T-cell (primary cell): ENCODE measurements at places on chromosomes 7 and 10.

GRCh38 chr7:33773053-33773452, 132.3 kb upstream of the BMPER start:
- no peak overlapping the region for H3K4me3 ChIP-seq
- no peak for DNase-seq
- H3K27ac ChIP-seq: no peak overlapping the region
- H3K4me1 ChIP-seq: no peaks in the 10 kb centered on the region
- H3K36me3 ChIP-seq: no peaks in the 10 kb centered on the region

GRCh38 chr7:64876792-64877713, 26.0 kb upstream of the ZNF273 start:
- peak; percentile 56 for DNase-seq
- no peaks in the 10 kb centered on the region for H3K36me3 ChIP-seq
- H3K27me3 ChIP-seq: no peaks in the 10 kb centered on the region
- peaks cover 14% of the 10 kb centered on the region for H3K4me1 ChIP-seq
- H3K27ac ChIP-seq: no peak overlapping the region

- H3K27me3 ChIP-seq: peaks cover 2% of the 10 kb centered on the region
- H3K4me1 ChIP-seq: peaks cover 3% of the 10 kb centered on the region
- H3K27ac ChIP-seq: no peak overlapping the region
- no peak for DNase-seq
- no peaks in the 10 kb centered on the region for H3K36me3 ChIP-seq
- no peak overlapping the region for H3K4me3 ChIP-seq
Observed at GRCh38 chr7:7109934-7110333, 72.4 kb upstream of the C1GALT1 start.

DNA sequence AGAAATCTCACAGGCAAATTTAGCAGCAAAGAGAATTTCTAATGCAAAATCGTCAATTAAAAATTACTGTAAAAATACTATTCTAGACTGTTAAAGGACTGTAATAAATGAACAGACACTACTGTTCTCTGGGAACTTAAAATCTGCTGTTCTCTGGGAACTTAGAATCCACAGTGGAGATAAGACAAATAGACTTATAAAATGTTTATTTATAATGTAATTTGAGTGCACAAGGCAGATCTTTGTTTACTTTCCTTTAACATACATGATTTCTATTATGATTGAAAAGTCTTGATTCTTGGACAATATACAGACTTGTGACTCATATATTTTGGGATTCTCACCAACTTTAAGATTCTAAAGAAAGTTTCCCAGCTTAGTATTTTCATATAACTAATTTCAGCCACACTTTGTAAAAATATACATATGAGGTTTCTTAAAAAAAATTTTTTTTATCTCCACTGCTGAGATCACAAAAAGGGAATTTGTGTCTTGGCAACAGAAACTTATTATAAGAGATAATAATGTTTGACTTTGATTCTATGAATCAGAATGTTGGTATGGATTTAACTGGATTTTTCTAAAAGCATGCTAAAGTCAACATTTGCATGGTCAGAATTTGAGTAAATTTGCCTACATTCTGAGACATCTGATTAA, 166.3 kb upstream of the RHOBTB1 start:
- H3K27me3 ChIP-seq: no peaks in the 10 kb centered on the region
- no peak overlapping the region for H3K4me3 ChIP-seq
- no peak for DNase-seq
- no peaks in the 10 kb centered on the region for H3K4me1 ChIP-seq
- no peaks in the 10 kb centered on the region for H3K36me3 ChIP-seq
- no peak overlapping the region for H3K27ac ChIP-seq

DNA sequence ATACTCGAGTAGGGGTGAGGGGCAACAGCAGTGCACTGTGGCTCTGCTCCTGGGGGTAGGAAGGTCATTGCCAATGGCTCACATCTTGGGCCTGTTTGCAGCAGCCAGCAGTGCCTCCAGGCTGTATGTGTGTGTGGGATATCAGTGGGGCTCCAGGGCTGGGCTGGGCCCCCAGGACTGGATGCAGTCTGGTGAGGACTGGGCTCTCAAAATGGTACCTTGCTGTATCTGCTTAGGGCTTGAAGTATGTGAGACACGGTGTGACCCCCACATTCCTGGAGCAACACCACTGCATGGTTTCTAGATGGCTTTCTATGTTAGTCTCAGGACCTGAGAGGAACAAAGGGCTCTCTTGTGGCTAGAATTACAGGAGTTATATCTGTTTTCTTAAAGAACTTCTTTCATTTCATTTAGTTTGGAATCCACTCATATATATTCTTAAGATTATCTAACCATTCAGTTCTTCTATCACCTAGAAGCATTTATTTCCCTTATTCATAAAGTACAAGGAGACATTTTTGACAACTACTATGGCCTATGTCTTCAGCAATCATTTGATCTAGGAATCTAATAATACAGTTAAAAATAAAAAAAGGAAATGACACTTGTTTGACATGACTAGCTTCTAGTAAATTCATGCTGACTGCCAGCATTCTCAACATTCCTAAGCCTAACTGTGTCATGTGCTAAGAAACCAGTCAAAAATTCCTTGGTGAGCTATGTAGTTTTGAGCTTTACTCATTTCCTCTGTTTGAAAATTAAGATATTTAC, 443.2 kb upstream of the SEMA3A start:
- DNase-seq: no peak
- H3K36me3 ChIP-seq: no peaks in the 10 kb centered on the region
- H3K4me1 ChIP-seq: no peaks in the 10 kb centered on the region

GRCh38 chr7:74269757-74270277, 15.6 kb upstream of the RFC2 start:
- peak; percentile 31 for DNase-seq
- no peak overlapping the region for H3K27ac ChIP-seq
- no peaks in the 10 kb centered on the region for H3K27me3 ChIP-seq
- peak overlapping the region; percentile 58 for H3K4me3 ChIP-seq
- no peaks in the 10 kb centered on the region for H3K36me3 ChIP-seq
- no peaks in the 10 kb centered on the region for H3K4me1 ChIP-seq

- no peaks in the 10 kb centered on the region for H3K36me3 ChIP-seq
- H3K4me3 ChIP-seq: no peak overlapping the region
- DNase-seq: no peak
- H3K27me3 ChIP-seq: no peaks in the 10 kb centered on the region
- H3K27ac ChIP-seq: peak overlapping the region; percentile 32
Observed at GRCh38 chr10:127990846-127991542, 84.1 kb downstream of the PTPRE start.

DNA sequence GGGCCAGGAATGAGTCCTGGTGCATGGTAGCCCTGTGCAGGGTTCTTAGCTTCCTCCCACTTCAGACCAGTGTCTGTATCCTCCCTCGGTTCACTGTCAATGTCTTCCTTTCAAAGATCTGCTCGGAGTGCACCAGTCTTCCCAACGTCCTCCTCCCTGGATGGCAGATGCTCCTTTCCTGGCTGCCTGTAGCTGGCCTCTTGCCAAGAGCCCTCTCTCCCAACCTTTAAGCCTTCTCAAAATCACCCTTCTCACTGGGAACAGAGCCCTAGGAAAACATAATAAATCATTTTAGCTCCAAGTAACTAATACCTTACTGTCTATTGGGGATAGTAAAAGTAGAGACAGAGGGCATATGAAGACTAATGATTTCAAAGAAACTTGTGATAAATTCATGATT, 490.6 kb downstream of the CCSER2 start:
- DNase-seq: no peak
- no peak overlapping the region for H3K4me3 ChIP-seq
- no peak overlapping the region for H3K27ac ChIP-seq
- no peaks in the 10 kb centered on the region for H3K27me3 ChIP-seq

GRCh38 chr10:121792198-121792597, 135.6 kb downstream of the ATE1 start:
- no peaks in the 10 kb centered on the region for H3K27me3 ChIP-seq
- no peak for DNase-seq
- no peak overlapping the region for H3K27ac ChIP-seq
- no peak overlapping the region for H3K4me3 ChIP-seq

- peak overlapping the region; percentile 91 for H3K4me3 ChIP-seq
- no peaks in the 10 kb centered on the region for H3K27me3 ChIP-seq
- peaks cover 38% of the 10 kb centered on the region for H3K4me1 ChIP-seq
- H3K27ac ChIP-seq: peak overlapping the region; percentile 91
- DNase-seq: no peak
- H3K36me3 ChIP-seq: no peaks in the 10 kb centered on the region
Observed at GRCh38 chr7:107563081-107563774, 492 bp downstream of the COG5 start.

GRCh38 chr10:89080660-89081059, 90.1 kb downstream of the FAS start:
- peaks cover 7% of the 10 kb centered on the region for H3K4me1 ChIP-seq
- DNase-seq: no peak
- no peaks in the 10 kb centered on the region for H3K27me3 ChIP-seq
- no peak overlapping the region for H3K27ac ChIP-seq
- H3K36me3 ChIP-seq: no peaks in the 10 kb centered on the region
- H3K4me3 ChIP-seq: no peak overlapping the region

DNA sequence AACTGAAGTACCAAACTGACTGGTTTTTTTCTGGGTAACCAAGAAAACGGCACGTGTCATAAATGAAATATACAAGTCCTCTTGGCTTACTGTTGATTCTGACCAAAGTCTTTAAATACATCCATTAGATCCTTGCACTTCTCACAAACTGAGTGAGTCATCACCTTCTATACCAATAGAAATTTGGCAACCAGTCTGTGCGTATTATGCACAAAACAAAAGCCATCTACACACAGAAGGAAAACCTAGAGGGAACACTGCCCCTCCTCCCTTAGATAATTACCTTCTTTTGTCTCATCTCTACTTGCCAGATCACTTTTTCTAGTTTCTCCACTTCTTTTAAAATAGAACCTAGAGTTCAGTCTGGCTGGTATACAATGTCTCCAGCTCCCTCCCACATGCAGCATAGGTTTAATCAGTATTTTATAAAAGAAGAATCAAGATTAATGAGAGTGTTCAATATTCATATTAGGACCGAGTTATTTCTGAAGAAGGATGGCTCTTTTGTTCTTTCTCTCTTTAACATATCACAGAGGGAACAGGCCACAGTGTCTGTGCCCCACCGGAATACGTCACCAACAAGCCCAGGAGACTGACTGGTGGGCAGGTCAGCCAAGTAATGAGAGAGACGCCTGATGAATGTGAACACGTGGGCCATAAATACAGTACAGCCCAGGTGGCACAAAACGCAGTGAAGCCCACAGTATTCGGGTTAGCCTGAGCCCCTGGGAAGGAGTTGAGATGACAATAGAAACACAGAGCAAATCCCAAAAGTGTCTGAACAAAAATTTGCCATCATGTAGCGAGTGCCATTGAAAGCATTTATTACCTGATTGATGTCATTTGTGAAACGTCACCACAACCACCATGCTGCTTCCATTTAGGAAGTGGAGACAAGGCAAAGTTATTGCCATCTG, 91.3 kb downstream of the KIAA1549 start:
- no peak overlapping the region for H3K4me3 ChIP-seq
- H3K27ac ChIP-seq: no peak overlapping the region
- H3K27me3 ChIP-seq: peaks cover 7% of the 10 kb centered on the region
- H3K4me1 ChIP-seq: peaks cover 3% of the 10 kb centered on the region
